Activated T-helper 2 cell treated with anti-CD3 and anti-CD28 coated beads, Interferon-gamma antibody, Interleukin-2, Interleukin-4, amounts not matched to agents 10 μg/mL and 5 μg/mL and 100 μg/mL, durations not matched to agents 14 hours and 24 hours and 36 hours (primary cell): ENCODE measurements at places on chromosomes 12 and 14. TPM values are rescaled to one million over a fixed set of nuclear protein-coding genes. Genes with fewer than 3 reads are reported as not detected.
A peak's percentile ranks its signal among the peaks of the same experiment; 100 is the strongest.

DNA sequence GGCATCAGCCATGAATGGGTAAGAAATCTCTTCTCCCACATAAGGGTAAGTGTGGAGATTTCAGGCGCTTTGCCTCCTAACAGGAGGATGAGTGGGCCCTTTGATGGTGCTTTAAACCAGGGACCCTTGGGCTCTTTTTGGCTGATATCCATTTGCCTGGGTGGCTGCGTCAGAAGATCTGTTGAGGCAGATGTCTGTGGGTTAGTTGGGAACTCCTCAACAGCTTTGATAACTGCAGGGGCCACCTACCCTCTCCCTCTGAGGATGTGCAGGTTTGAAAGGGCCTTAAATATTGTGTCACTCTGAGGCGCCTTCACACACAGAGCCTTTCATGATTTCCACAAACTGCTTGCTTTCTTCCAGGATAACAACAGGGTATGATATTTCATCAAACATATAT, 210.7 kb downstream of the PPM1H start:
- DNase-seq: no peak
- H3K4me1 ChIP-seq: no peaks in the 10 kb centered on the region
- peaks cover 21% of the 10 kb centered on the region for H3K27me3 ChIP-seq
- H3K36me3 ChIP-seq: no peaks in the 10 kb centered on the region
- H3K4me3 ChIP-seq: no peak overlapping the region

DNA sequence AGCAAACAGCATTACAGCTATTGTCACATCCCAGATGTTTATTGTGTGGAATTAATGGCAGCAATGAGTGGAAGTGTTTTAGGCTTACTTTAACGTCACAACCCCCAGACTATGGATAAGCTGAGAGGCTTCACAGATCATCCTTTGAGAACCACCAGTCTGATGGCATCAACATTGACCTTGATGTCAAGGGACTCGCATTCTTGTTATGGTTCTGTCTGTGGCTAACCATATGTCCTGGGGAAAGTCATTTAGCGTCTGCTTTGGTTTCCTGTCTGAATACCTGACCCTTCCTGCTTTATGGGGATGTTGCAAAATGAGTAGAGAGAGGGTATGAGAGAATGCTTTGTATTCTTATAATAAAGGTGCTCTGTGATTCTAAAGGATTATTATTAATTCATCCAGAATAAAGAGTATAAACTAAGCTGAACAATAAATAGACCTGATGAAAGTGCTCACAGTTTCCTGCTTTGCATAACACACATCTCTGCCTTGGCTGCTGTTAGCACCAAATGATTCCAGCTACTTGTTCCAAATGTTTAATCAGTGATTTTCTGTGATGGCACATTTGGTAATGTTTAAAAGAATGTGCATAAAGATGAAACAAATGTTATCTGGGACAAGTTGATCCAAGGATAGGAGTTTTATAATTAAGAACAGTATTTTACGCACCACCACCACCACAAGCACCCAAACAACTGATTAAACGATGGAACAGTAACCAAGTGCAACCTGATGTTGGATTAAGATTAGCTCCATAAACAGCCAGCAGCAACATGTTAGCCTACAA, 116.9 kb upstream of the LRIG3 start:
- no peaks in the 10 kb centered on the region for H3K4me1 ChIP-seq
- DNase-seq: no peak
- H3K27ac ChIP-seq: no peak overlapping the region
- H3K4me3 ChIP-seq: no peak overlapping the region
- H3K27me3 ChIP-seq: no peaks in the 10 kb centered on the region

DNA sequence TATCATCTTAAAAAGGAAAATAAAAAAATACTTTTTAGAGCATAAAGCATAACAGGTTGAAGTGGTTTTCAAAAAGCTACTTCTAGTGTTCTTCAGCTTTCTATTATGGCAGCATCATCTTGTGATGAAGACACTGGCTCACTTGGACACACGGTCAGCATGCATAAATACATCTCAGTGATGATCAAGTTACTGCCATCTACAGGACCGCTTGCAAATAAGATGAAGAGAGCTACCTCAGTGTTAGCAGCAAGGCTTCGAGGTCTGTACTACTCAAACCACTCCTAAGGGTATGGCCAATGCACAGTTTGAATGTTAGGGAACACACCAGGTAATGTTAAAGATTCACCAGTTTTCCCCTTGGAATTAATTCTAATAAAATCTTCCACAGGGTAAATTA, 58.8 kb downstream of the GALC start:
- peaks cover 24% of the 10 kb centered on the region for H3K36me3 ChIP-seq
- no peak for DNase-seq
- H3K27ac ChIP-seq: no peak overlapping the region
- no peak overlapping the region for H3K4me3 ChIP-seq
- no peaks in the 10 kb centered on the region for H3K27me3 ChIP-seq
- no peaks in the 10 kb centered on the region for H3K4me1 ChIP-seq

DNA sequence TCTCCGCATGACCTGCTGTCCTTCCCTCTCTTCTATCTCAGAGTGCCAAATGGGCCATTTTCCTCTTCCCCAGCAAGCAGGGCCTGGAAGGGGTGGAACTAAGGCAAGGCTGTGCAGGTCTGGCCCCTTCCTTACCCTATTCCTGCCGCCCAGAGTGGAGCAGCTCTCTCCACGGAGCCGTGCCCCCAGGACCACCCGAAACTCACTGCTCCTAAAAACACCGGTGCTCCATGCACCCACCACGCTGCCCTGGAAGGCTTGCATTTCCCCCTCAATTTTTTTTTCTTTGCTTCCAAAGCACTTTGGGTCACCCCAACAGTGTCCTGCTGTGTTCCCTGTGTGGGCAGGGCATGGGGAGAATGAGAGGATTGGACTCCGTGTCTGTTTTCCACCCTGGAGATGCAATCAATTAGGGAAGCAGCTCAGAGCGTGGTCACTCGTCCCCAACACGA, 48.5 kb upstream of the MEG3 start:
- H3K4me1 ChIP-seq: no peaks in the 10 kb centered on the region
- no peak for DNase-seq
- H3K36me3 ChIP-seq: no peaks in the 10 kb centered on the region
- H3K27me3 ChIP-seq: no peaks in the 10 kb centered on the region
- H3K27ac ChIP-seq: no peak overlapping the region
- no peak overlapping the region for H3K4me3 ChIP-seq

DNA sequence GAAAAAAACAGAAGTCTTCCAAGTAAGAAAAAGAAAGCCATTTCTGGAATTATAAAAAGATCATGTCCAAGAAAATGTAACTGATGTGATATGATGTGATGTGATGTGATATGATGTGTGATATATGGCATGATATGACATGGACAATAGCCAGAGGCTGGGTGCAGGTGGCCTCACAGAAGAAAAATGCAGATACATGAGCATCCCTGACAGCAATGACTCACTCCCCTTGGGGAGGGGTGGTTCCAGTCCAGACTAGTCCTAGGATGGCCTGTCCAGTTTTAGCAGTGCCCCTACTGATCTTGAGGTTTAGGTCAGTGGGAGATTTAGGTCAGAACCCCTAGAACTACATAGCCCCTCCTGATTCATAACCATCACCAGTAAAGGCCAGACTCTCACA, 3.5 kb upstream of the RHOJ start:
- no peaks in the 10 kb centered on the region for H3K4me1 ChIP-seq
- no peak overlapping the region for H3K4me3 ChIP-seq
- H3K27ac ChIP-seq: no peak overlapping the region
- no peaks in the 10 kb centered on the region for H3K27me3 ChIP-seq
- no peak for DNase-seq
- no peaks in the 10 kb centered on the region for H3K36me3 ChIP-seq

DNA sequence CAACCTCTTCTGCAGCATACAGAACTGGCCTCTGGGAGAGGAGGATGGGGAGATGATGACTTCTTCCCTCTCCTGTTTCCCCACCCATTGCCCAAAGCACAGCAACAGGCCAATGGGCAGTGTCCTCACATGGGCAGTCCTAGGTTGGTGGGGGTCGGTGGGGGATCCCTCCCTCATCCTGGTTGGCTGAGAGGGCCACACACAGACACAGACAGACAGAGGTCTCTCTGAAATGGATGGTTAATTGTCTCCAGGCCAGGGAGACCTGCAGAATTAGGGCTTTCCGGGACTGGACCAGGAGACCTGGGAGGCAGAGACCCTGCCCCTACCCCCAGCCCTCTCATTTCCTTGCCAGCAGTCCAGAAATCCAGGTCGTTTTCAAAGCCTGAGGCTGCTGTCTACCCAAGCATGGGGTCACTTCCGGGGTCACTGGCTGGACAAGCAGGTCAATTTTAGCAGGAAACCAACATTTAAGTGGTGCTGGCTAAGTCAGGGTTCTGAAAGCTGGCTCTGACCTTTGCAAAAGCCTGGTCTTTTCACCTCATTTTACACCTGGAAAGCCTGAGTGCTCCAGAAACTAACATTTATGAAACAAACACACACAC, 48.6 kb upstream of the TBX3 start:
- no peaks in the 10 kb centered on the region for H3K4me1 ChIP-seq
- DNase-seq: no peak
- no peaks in the 10 kb centered on the region for H3K36me3 ChIP-seq
- H3K4me3 ChIP-seq: no peak overlapping the region
- H3K27ac ChIP-seq: no peak overlapping the region
- H3K27me3 ChIP-seq: peaks cover 18% of the 10 kb centered on the region

DNA sequence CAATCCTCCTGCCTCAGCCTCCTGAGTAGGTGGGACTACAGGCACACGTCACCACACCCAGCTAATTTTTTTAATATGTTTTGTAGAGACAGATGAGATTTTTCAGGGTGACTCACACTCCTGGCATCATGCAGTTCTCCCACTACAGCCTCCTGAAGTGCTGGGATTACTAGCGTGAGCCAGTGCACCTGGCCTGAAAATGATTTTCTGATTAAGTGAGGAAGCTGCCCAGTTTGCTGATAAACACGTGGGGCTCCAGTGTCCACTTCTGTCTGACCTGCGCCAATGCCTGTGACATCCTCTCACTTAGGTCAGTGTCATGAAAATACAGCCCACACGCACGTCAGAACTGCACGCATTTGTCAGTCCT, 37.0 kb upstream of the SFSWAP start:
- H3K27ac ChIP-seq: no peak overlapping the region
- peaks cover 13% of the 10 kb centered on the region for H3K27me3 ChIP-seq
- no peaks in the 10 kb centered on the region for H3K36me3 ChIP-seq
- no peaks in the 10 kb centered on the region for H3K4me1 ChIP-seq
- H3K4me3 ChIP-seq: no peak overlapping the region
- no peak for DNase-seq

GRCh38 chr12:27434673-27435565, 11.6 kb upstream of the SMCO2 start:
- peaks cover 53% of the 10 kb centered on the region for H3K36me3 ChIP-seq
- peaks cover 55% of the 10 kb centered on the region for H3K4me1 ChIP-seq
- H3K27ac ChIP-seq: no peak overlapping the region

- H3K4me3 ChIP-seq: peak overlapping the region; percentile 35
- H3K27ac ChIP-seq: peak overlapping the region; percentile 92
- no peaks in the 10 kb centered on the region for H3K27me3 ChIP-seq
- no peak for DNase-seq
- H3K4me1 ChIP-seq: peaks cover 50% of the 10 kb centered on the region
- H3K36me3 ChIP-seq: peaks cover 82% of the 10 kb centered on the region
Observed at GRCh38 chr14:58281969-58282368, 16.4 kb upstream of the ARID4A start.

GRCh38 chr14:71645656-71646055, 286.6 kb upstream of the RGS6 start:
- no peaks in the 10 kb centered on the region for H3K27me3 ChIP-seq
- H3K27ac ChIP-seq: no peak overlapping the region
- H3K4me3 ChIP-seq: no peak overlapping the region
- H3K4me1 ChIP-seq: no peaks in the 10 kb centered on the region
- no peak for DNase-seq
- peaks cover 61% of the 10 kb centered on the region for H3K36me3 ChIP-seq

GRCh38 chr12:69901221-69901905, 76.3 kb downstream of the MYRFL start:
- DNase-seq: no peak
- no peaks in the 10 kb centered on the region for H3K4me1 ChIP-seq
- no peak overlapping the region for H3K27ac ChIP-seq
- no peaks in the 10 kb centered on the region for H3K36me3 ChIP-seq
- peaks cover 9% of the 10 kb centered on the region for H3K27me3 ChIP-seq

DNA sequence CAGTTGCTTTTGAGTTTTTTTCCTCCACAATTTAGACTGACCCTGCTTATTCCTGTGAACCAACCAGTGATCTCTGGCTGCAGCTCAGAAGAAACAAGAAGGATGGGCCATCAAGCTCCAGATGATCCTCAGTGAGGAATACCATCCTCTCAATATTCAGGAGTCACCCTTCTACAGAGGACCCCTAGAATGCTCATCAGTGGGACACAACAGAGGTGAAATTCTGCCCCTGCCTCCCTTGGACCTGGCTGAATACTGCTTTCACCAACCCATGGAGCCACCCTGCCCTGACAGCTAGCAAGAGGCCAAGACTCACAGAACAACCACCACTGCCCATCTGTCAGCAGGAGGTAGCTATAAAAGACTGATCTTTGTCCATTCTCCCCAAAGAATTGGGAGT, 9.2 kb upstream of the DHRS2 start:
- H3K4me1 ChIP-seq: peaks cover 10% of the 10 kb centered on the region
- peaks cover 2% of the 10 kb centered on the region for H3K27me3 ChIP-seq
- H3K27ac ChIP-seq: no peak overlapping the region
- no peak for DNase-seq

DNA sequence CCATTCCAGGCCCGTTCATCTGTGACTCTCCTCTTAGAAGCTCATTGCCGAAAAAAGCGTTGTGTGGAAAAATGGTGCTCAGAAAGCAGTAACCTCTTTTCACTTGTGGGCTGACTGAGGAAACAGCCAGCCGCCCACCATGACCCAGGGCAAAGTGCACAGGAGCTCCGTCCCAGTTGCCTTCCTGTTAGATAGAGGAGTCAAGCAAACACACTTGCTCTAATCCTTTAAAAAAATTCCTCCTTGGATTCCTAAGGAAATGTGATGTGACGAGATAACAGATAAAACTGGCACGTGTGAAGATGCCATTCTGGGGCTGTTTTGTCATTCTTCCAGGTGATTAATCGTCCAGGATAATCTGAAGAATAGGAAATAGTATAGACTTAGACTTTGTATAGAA, 396.8 kb upstream of the DDHD1 start:
- no peaks in the 10 kb centered on the region for H3K4me1 ChIP-seq
- no peaks in the 10 kb centered on the region for H3K36me3 ChIP-seq
- DNase-seq: no peak

GRCh38 chr14:102063109-102063807, 23.6 kb downstream of the HSP90AA1 start:
- no peak overlapping the region for H3K4me3 ChIP-seq
- DNase-seq: peak; percentile 59
- no peaks in the 10 kb centered on the region for H3K27me3 ChIP-seq

CD163 gene
- total RNA-seq: not detected in 2 replicates

NKX2-1 gene
- not detected in 2 replicates for total RNA-seq

EIF2S3B gene
- 0.48 and 0.52 TPM in 2 replicates for total RNA-seq

TMCC3 gene
- total RNA-seq: 0.05 and 0.14 TPM in 2 replicates
